H1 (cell line): ENCODE measurements at places on chromosomes 2 and 18. TPM values are rescaled to one million over a fixed set of nuclear protein-coding genes. Genes with fewer than 3 reads are reported as not detected.

- DNase-seq: no peak
Observed at GRCh38 chr2:63023444-63023843, 27.2 kb upstream of the OTX1 start.

GRCh38 chr2:19882286-19882685 lies 19.5 kb downstream of the TTC32 start:
- DNase-seq: no peak

GRCh38 chr2:232335859-232336215 lies 42.7 kb upstream of the ALPP start:
- DNase-seq: no peak

Gene SCYGR1
- not detected in 2 replicates for total RNA-seq

- DNase-seq: no peak
Observed at GRCh38 chr2:33220533-33220932, 255.9 kb upstream of the RASGRP3 start.

DNA sequence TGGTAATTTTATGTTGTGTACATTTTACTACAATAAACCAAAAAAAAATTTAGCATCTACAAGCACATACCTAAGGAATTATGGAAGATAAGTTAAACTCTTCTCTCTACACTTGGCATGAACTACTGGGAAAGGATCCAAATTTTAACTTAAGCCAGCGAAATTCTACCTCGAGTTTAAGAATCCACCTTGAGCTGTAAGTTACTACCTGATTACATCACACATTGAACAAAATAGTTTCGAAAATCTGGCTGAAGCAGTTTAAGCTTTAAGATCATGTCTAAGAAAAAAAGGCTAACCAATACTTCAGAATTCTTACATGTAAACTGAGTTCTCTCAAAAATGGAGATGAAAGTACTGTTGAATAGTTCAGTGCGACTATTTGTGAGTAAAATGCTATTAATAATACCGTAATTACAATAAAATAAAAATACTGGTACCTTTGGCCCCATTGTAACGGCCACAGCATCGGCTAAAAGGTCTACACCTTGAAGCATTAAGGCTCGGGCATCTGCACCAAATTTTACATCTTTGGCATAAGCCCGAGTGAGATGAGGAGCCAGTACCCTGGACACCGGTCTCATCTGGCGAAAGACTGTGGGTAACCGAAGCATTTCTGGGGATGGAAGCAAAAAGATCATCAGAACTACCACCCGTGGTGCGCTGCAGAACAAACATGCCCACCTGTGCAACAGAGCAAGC lies 1.3 kb downstream of the HSPD1 start:
- DNase-seq: no peak

Gene BOLL
- total RNA-seq: not detected in 2 replicates

Gene G6PC2
- total RNA-seq: not detected in 2 replicates

Gene FBXO36
- 2.8 and 3.4 TPM in 2 replicates for total RNA-seq

Gene APCDD1
- total RNA-seq: 2.6 and 3.0 TPM in 2 replicates

DNA sequence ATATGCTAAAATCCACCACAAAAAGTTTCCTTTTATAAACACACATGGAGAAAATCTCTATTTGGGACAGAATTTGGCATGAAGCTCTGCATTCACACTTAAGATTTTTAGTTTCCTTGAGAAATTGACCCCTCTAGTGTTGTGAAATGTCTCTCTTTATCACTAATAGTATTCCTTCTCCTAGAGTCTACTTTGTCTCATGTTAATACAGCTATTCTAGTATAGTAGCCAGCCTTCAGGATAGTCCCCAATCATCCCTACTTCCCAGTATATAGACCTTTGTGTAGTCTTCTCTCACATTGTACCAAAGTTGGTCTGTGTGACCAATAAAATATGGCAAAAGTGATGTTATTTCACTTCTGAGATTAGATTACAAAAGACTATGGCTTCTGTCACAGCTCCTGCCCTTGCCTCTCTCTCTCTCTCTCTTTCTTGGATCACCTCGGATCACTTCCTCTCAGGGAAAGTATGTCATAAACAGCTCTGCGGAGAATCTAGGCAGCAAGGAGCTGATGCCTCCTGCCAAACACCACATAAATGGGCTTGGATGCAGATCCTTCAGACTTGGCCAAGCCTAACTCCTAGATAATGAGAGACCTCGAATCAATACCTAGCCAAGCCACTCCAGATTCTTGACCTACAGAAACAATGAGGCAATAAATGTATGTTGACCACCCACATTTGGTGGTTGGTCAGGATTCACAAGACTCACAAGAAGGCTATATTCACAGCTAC lies 59.7 kb upstream of the NABP1 start:
- no peak for DNase-seq

DNA sequence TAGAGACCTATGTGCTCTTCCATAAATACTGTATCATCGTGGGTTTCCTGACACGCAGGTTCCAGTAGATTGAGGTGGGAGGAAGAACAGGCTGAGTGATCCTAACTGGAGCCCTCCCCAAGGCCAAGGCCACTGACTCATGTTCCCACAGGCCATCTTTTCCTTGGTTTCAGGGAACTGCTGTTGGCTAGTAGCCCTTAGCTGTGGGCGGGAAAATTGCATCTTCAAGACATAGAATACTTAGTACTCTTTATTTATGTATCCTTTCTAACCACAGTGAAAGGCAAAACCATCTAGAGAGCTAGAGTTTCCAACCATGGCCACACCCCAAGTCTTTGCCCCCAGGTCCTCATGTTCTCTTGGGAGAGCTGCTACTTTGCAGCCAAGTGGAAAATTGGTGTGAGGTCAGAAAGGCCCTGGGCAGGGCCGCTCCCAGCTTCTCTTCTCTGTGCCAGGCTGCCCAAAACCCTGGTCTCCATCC lies 55.9 kb downstream of the COPS8 start:
- DNase-seq: no peak

DNA sequence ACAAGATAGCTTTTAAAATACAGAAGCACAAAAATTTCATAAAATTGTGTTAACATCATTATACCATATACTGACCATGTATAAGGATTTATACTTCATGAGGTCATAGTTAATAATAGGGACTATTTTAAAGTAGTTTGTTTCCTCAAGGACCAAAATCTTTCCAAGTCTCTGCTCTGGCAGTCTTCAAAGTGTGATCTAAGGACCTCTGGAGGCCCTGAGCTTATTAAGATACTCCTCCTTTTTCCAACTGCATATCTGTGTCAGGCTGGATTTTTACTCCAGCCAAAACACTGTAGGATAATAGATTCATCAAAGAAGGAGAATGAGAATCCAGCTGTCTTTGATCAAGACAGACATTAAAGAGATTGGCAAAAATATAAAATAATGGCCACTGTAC lies 1.7 kb upstream of the SCYGR2 start:
- DNase-seq: no peak
